ENCODE measurements at places on chromosomes 4 and X. TPM values are rescaled to one million over a fixed set of nuclear protein-coding genes. Genes with fewer than 3 reads are reported as not detected.

DNA sequence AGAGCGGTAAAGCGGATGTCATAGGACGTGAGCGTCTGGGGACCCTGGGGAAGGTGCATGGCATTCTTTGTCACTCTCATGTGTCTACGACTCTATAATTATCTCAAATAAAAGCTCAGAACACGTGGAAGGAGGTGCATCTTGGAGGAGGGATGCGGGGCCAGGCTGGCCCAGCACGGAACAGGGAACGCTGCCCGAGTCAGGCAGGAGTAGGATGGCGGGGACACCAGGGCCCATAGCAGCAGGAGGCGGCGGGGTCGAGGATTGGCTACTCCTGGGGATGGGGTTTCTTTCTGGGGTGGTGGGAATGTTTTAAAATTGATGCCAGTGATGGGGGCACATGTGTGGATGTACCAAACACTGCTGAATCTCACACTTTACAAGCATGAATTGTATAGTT lies 5.4 kb upstream of the HTRA3 start:
- peaks cover 7% of the 10 kb centered on the region for H3K27me3 ChIP-seq
- no peak overlapping the region for H3K27ac ChIP-seq
- no peak overlapping the region for H3K4me3 ChIP-seq
- peaks cover 23% of the 10 kb centered on the region for H3K4me1 ChIP-seq
- no peak for DNase-seq

DNA sequence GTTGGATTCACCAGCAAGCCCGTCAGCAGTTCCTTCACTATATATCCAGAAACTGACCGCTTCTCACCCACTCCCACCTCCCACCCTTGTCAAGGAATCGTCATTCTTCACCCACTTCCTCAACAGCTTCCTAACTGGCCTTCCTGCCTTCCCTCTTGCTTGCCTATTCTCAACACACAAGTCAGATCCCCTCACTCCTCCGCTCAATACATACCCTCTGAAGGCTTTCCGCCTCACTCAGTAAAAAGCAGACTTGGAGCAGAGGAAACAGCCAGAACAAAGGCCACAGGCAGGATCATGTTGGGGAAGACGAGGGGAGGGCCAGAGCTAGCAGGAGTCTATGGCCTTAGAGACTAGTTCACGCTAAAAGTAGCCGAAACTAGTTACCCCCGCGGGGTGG lies 23.7 kb downstream of the RWDD4 start:
- H3K27me3 ChIP-seq, result no peaks in the 10 kb centered on the region
- peak overlapping the region; percentile 87 for H3K27ac ChIP-seq
- no peak for DNase-seq
- no peak overlapping the region for H3K4me3 ChIP-seq
- no peaks in the 10 kb centered on the region for H3K36me3 ChIP-seq

GRCh38 chr4:38955957-38956356 lies 76.3 kb downstream of the TMEM156 start:
- no peaks in the 10 kb centered on the region for H3K27me3 ChIP-seq
- no peak overlapping the region for H3K4me3 ChIP-seq
- H3K27ac ChIP-seq, result no peak overlapping the region
- no peaks in the 10 kb centered on the region for H3K36me3 ChIP-seq
- H3K4me1 ChIP-seq, result peaks cover 23% of the 10 kb centered on the region
- DNase-seq, result no peak

- H3K4me3 ChIP-seq, result no peak overlapping the region
- H3K4me1 ChIP-seq, result peaks cover 47% of the 10 kb centered on the region
- H3K27ac ChIP-seq, result no peak overlapping the region
- H3K27me3 ChIP-seq, result peaks cover 7% of the 10 kb centered on the region
- DNase-seq, result no peak
Observed at GRCh38 chr4:8185930-8186329, 13.2 kb upstream of the SH3TC1 start.

- no peak for DNase-seq
- H3K4me3 ChIP-seq, result no peak overlapping the region
- H3K27me3 ChIP-seq, result no peaks in the 10 kb centered on the region
- peaks cover 13% of the 10 kb centered on the region for H3K4me1 ChIP-seq
Observed at GRCh38 chrX:150564838-150565237, 3.6 kb upstream of the MTM1 start.

- H3K27me3 ChIP-seq, result no peaks in the 10 kb centered on the region
- peaks cover 3% of the 10 kb centered on the region for H3K36me3 ChIP-seq
- no peak overlapping the region for H3K4me3 ChIP-seq
- peak; percentile 59 for DNase-seq
Observed at GRCh38 chrX:68835468-68835867, 6.6 kb downstream of the EFNB1 start.

Gene BMPR1B
- 2.4 TPM for total RNA-seq

- H3K27ac ChIP-seq, result no peak overlapping the region
- H3K4me3 ChIP-seq, result no peak overlapping the region
- H3K36me3 ChIP-seq, result no peaks in the 10 kb centered on the region
- DNase-seq, result no peak
- no peaks in the 10 kb centered on the region for H3K4me1 ChIP-seq
Observed at GRCh38 chrX:104539081-104539480, 26.9 kb upstream of the IL1RAPL2 start.

Gene CLTRN
- not detected for total RNA-seq

DNA sequence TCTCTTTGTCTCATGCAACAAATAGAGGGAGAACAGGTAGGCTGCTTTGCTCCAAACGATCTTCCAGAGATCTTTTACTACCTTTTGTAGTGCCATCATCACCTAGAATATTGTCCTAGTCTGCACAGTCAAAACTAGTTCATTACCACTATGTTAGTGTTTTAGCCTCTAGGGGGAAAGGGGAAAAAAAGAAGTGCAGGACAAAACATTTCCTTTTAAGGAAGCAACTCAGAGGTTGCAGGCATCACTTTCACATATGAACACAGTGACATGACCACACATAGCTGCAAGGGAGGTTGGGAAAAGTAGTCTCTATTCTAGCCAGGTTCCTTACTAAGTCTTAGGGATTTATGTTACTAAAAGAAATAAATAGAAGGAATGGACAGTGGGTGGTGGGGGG lies 39.3 kb upstream of the RAP2C start:
- no peak for DNase-seq
- H3K4me3 ChIP-seq, result no peak overlapping the region
- no peak overlapping the region for H3K27ac ChIP-seq
- H3K27me3 ChIP-seq, result no peaks in the 10 kb centered on the region
- H3K36me3 ChIP-seq, result no peaks in the 10 kb centered on the region

Gene THAP6
- 13.0 TPM for total RNA-seq

Gene RPA4
- total RNA-seq, result 0.24 TPM

DNA sequence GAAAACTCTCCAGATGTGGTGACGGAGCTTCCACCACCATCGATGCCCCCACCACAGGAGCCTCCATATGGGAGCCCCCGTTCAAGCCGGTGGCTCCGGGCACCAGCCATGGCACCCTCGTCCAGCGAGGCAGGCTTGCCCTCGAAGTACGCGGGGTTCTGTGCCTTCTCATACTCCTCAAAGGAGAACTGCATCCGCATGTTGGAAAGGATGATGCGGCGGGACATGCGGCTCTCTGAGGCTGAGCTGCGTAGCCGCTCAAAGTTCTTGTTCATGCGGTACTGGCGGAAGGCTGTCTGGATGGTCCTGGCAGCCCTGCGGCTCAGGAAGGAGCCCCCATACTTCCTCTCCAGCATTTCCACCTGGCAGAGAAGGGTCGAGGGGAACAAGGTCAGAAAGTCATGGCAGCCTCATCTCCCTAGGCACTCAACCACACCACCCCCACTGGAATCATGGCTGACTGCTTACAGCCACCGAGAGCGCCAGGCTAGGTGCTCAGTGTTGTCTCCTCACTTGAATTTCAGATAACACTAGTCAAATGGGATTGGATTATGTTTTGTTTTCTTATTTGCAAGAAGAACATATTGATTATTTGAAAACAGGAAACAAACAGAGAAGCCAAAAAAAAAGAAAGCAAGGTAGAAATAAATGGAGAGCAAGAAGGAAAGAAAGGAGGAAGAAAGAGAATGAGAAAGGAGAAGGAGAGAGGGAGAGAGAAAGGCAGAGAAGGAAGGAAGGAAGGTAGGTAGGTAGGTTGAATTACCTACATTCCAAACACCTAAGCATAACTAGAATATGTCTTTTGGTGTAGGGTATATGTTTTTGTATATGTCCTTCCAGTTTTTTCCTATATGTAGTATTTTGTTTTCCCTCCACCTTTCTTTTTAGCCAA lies 26.6 kb downstream of the IQSEC2 start:
- H3K4me1 ChIP-seq, result peaks cover 3% of the 10 kb centered on the region
- H3K27me3 ChIP-seq, result no peaks in the 10 kb centered on the region
- H3K27ac ChIP-seq, result no peak overlapping the region
- H3K36me3 ChIP-seq, result peaks cover 5% of the 10 kb centered on the region

DNA sequence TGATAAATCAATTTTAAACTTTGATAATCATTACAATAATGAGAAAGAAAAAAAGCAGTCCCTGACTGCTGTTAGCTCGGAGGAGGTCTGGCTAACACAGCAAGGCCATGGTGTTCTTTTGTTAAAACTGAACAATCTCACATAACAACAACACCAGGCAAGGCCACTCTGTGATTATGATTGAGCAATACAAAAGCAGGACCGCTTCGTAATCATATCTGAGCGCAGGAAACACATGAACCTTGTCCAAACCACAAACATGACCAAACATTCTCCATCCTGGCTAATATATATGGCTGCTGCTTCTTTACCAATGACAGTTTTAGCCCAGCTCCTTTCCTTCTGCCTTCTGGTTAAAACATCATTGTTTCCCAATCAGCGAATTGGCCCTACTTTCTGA lies 76.8 kb upstream of the DDX53 start:
- H3K4me3 ChIP-seq, result no peak overlapping the region
- peaks cover 8% of the 10 kb centered on the region for H3K27me3 ChIP-seq
- H3K36me3 ChIP-seq, result no peaks in the 10 kb centered on the region
- H3K27ac ChIP-seq, result no peak overlapping the region
- DNase-seq, result no peak

Data from osteocyte (in vitro differentiated cells).